Aorta (tissue), 5 donors: ENCODE measurements at places on chromosomes 6 and 20.
A peak's percentile ranks its signal among the peaks of the same experiment; 100 is the strongest.

DNA sequence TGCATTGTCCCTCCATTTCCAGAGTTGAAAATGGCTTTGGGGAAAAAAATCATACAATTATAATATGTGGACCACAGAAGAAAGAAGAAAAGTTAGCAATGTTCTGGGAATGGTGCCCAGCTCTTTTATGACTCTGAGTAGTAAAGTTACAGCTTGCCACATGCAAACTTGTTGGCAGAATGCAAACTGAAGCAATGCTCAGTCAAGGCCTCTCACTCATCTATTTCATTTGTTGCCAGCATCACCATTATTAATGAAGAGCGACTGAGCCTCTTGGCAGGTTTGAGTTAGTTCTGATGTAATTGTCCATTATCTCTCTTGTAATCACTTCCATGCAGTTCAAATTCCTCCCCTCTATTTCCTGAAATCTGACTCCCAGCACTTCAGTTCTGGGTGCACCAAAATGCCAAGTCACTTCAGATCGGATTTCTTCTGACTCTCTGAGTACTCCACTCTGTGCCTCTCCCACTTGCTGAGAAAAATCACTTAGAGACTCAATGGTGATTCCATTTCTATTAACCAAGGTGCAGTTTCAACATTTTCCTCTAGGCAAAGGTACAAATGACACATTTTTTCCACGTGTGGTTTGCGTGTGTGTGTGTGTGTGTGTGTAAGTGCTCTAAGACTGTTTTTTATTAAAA, 154.4 kb upstream of the STMND1 start:
- DNase-seq = no peak

- no peak for DNase-seq
Measured at GRCh38 chr6:118288355-118289124, 259.6 kb upstream of the PLN start.

GRCh38 chr20:2631228-2631627, 21.2 kb upstream of the NOP56 start:
- DNase-seq = no peak

GRCh38 chr20:57435105-57435497, 43.9 kb downstream of the RBM38 start:
- no peak for DNase-seq

- no peak for DNase-seq
Measured at GRCh38 chr20:61461461-61461860, 209.4 kb downstream of the CDH4 start.

GRCh38 chr20:4812641-4813075, 90.9 kb downstream of the PRND start:
- DNase-seq = no peak

DNA sequence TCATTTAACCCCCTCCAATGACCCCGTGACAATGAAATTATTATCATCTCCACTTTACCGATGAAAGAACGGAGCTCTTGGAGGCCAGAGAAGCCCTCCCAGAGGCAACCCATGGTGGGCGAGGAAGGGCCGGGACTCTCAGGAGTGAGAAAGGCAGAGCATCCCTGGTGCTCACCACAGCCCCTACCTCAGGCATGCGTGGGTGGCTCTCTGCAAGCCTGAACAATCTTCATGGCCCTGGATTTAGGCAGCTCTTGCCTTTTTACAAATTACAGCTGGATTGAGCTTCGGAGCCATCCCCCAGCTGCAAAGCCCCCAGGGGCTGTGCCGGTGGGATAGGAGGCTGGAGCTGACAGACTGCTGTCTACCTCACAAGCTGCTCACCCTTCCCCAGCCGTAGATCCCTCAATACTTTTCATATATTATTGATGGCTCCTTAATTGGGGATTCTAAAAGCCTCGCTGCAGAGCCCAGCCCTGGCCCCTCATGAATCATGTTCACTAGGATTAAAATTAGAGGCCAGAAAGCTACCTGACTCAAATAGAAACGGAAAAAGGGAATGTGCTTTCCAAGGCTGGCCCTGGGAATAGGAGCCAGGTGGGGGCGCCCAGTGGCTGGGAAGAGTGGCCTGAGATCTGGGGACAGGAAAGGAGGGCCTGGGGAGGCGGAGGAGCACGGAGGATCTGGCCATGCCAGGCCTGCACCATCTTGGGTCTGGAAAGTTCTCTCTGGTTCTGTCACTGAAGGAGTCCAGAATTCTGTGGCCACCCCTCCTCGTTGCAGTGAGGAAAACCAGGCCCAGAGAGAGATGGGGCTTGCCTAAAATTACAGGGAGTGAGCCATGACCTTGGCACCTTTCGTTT, 29.1 kb downstream of the CPNE5 start:
- DNase-seq = no peak

DNA sequence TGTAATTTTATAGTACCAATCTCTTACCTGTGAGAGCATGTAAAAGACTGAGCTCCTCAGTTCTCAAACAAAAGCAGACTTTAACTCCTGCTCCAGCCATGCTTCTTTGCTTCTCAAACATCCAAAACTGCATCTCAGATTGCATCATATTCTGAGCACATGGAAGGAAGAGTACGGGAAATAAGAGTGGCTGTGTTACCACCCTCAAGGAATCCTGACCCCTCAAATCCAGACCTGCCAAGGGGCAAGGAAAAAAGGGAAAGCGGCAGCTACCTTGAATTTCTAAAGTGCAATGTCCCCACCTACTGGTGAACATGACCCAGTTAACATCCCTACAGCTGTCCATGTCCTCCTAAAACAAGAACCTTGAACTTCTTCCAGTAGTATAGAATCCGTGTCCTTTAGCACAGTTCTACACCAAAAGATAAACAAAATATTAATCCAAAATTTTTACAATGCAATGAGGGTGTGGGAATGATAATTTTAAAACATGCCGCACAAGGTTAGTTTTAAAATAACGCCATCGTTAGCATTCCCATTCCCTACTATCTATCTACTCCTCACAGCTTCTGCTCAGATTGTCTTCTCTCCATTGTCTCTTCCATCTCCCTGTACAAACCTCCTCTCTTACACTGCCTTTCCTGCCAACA, 34.1 kb upstream of the HLA-DQB1 start:
- no peak for DNase-seq

DNA sequence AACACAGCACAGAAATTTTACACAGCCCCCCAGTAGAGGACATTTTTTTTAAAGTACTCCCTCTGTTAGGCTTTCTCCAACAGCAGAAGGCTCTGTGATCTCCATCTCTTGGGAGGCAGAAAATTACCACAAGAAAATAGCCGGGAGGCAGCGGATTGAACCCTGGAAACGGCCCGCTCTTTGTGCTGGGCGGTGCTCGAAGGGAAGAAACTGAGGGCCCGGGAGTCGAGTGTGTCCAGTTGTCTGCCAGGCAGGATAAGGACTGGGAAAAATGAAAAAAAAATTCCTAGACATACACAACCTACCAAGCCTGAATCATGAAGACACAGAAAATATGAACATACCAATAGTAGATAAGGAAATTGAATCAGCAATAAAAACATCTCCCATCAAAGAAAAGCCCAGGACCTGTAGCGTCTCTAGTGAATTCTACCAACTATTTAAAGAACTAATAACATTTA, 31.5 kb downstream of the POM121L2 start:
- no peak for DNase-seq

- DNase-seq = no peak
Measured at GRCh38 chr20:60078351-60079250, 120.4 kb downstream of the CDH26 start.

DNA sequence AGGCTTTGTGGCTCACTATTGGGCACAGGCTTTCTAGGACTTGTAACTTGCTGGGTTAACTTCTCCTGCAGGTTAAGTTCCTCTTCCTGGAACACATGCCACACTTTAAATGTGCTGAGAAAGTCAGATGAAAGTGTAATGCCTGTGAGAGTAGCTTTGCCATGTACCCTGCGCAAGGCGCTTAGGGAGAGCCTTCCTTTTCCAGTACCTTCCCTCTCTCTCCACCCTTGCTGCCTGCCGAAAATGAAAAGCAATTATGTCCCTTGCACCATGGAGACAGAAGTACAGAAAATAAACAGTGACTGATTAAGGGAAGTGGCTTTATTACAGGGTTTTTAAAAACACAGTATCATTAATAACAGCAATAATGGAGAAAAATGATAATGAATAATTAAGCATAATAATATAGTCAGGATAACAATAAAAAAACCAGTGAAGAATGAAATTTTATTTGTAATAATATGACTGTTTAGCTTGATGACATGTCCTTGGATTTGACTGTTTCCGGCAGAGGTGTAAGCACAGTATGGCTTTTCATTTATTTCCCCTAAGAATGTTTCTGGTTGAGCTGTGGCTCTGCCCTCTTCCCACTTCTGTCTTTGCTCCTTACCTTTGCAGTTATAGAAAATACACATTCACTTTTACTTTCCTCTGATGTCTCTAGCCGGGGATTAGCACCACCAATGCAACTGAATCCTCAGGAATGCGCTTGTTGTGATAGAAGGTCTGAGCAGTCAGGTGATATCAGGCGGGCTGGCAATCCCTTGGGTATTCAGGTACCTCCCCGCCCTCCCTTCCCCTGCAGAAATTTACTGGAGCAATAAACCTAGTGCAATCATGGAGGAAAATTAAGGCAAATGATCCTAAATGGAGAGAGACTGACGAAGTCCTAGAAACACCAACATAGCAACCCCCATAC, 472.3 kb upstream of the CITED2 start:
- DNase-seq = no peak

GRCh38 chr6:105810105-105810921, 275.8 kb upstream of the PRDM1 start:
- DNase-seq = peak; percentile 62

GRCh38 chr6:20948556-20948955, 414.3 kb downstream of the CDKAL1 start:
- DNase-seq = no peak

- no peak for DNase-seq
Measured at GRCh38 chr20:14892782-14893181, 555.4 kb upstream of the FLRT3 start.

- DNase-seq = no peak
Measured at GRCh38 chr20:34124469-34125249, 12.6 kb upstream of the EIF2S2 start.

DNA sequence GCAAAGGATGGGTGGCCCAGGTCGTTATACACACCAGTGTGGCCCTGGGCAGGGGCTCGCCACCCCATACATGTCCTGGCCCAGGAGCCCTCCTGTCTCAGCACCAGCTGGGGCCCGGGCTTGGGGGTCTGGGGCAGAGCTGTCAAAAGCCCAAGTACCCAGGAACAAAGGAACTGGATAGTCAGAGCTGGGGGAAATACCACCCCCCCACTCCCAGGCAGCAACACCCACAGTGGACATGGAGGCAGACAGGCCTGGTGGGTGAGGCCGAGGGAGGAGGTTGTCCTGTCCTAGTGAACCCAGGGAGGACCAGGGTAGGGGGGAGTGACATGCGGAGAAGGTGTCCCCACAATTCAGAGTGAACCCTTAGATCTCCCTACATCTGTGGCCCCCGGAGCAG, 406.5 kb downstream of the CDH4 start:
- no peak for DNase-seq

- no peak for DNase-seq
Measured at GRCh38 chr20:25081065-25081729, 744 bp downstream of the VSX1 start.

GRCh38 chr20:17395729-17396128, 135.4 kb downstream of the BFSP1 start:
- no peak for DNase-seq

DNA sequence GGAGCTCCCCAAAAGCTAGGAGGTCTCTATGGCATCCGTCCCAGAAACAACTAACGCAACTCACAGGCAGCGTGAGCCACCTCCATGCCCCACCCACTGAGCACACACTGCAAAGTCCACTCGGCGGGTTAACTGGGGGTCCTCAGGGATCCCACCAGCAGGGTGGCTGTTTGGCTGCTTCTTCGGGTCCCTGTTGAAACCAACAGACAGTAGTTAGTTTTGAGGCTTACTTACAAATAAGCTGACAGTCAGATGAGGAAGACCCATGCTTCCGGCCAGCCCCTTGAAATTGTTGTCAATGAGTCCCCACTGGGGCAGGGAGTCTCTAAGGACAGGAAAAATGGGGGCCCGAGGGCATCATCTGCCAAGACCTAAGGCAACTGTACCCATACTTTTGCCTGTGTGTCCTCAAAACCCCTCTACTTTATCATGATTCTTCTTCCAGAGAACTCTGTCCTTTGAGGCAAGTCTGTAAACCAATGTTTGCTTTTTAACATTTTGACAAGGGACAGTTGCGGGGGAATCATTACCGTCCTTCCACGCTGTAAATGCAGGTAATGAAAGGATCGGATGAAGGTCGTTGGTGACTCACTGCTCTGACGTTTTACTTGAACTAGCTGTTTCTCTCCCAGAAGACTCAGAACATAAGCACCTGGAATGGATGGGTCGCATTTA, 2.2 kb upstream of the PCK1 start:
- DNase-seq = no peak

DNA sequence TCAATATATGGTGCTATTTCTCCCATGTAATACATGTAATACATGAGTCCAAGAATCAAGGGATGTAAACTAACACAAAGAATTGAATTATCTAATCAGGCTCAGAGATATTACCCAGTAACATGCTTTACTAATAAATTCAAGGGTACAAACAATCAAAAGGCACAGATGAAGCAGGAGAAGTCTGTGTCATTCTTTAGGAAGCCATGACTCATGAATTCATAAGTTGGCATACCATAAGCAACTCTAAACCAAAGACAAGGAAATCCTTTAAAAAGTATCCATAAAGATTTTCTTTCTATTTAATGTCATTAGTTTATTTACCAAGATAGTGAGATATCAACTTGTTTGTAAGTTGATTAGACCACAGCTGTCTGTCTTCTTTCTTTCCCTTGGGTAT, 446.0 kb upstream of the IMPG1 start:
- DNase-seq = no peak

DNA sequence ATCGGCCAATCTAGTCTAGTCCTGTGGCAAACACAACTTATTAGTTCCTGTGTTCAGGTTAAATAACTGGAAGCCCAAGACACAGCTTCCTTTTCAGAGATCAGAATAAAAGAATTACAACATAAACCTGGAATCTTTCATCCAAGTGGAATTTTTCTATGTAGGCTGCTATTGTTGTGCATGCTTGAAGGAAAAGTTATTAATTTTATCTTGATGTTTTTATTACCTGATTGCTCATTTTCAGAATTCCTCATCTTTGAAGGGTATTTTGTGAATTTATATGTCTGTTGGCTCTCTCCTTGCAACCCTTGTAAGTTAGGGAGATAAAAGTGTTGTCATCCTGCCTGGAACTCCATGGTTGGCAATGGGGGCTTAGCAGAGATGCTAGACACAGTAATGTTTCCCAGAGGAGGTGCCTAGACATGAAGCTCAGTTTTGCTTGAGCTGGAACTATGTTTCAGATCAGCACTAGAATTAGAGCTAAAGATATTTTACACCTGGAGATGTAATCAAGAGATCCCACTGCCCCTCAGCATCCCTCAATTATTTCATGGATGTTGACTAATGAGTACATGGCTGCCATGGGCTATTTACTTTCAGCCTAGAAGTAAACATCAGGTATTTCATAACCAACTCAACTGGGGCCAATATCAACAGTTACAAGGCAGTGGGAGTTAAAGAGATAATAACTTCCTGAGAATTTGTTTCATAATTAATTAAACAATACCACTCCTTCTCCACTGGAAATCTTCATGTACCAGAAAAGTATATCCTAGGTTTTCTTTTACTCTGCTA, 367.0 kb upstream of the MARCKS start:
- DNase-seq = no peak
